ENCODE measurements at places on chromosomes 16 and 17.
A peak's percentile ranks its signal among the peaks of the same experiment; 100 is the strongest.

DNA sequence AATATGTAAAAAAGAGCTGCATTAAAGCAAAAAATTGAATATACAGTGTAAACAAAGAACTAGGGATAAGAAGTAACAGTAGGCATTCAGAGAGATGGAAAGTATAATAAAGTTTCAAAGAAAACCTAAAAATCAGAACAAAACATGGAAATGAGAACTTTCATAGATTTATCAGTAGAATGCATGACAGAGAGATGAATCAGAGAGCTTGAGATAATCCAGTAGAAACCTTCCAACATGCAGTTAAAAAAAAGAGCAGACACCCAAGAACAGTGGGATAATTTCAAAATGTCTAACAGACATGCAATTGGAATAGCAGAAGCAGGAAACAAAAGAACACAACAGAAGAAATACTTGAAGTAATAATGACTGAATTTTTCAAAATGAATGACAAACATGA is 1384.2 kb downstream of the CDH11 start:
- DNase-seq = no peak

GRCh38 chr17:47267354-47267828 is 13.8 kb downstream of the ITGB3 start:
- no peak for DNase-seq

DNA sequence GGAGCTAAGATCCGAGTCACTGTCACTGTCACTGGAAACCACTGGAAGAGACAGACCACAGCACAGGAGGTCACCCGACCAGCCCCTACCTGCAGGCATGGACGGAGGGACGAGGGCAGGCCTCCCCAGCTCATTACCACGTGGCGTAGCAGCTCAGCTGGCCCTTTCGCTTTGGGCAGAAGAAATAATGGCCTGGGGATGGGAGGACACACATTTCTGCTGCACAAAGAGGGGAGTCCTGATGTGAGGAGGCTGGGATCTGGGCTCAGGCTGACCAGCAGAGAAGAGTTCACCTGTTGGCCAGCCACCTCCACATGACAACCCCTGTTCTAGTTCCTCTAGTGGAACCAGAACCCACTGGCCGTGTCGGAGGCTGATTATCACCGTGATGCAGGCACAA is 38.2 kb upstream of the DOC2B start:
- DNase-seq = no peak

- no peak for DNase-seq
Observed at GRCh38 chr16:26665166-26665939, 401.4 kb upstream of the C16orf82 start.

- no peak for DNase-seq
Observed at GRCh38 chr17:21295036-21295952, 10.8 kb downstream of the MAP2K3 start.

DNA sequence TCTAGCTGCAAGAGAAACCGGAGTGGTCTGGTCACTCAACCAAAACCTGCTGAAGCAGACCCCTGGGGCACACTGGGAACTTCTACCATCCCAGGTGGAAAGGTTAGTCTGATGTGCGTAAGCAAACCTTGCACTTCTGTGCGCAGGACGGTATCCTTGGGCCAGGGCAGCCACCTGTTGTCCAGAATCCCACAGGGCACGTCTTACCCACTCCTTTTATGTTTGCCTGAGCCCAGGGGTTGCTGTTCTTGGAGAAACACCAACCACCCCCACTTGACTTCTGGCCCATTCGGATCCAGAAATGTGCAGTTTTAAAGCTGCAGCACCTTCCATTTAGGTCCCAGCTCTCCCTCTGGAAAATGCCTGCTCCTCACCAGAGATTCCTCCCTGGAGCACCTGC is 18.7 kb downstream of the TBC1D24 start:
- no peak for DNase-seq

DNA sequence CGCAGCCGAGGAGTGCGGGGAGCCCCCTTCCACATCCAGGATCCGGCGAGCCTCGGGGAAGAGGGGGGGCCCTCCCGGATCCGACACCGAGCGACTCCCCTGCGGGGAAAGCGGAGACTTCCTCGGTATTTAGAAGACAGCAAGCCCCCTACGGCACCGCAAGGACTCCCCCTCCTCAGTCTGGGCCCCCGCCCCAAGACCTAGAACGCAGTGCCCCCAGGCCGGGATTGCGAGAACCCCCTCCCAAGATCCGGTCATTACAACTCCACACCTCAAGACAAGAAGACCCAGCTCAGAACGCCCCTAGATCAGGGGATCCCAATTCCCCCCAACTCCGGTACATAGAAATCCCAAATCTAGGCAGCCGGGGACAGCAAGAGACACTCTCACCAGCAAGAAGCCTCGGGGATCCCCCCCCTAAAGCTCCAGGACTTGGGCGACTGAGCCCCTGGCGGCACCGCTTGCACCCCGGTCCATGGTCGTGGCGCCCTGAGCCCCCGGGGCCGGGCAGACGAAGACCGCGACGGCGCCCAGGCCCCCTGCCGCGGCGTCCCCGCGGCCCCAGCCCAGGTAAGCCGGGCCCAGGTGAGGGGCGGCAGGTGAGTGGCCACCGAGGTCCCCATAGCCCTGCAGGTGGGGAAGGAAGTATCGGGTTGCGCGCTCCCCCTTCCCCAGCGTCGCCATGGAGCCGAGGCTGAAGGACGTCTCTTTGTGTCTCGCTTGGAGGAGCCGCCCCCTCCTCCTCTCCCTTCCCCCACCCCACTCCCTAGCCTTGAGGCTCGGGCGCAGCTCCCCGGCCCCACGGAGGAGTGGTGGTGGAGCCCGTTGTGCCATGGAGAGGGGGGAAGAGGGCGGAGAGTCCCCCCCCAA is 641 bp downstream of the SBK1 start:
- DNase-seq = peak; percentile 74

GRCh38 chr16:57273359-57273758 is 11.1 kb downstream of the PLLP start:
- no peak for DNase-seq

GRCh38 chr16:58699151-58699550 is 14.6 kb upstream of the SLC38A7 start:
- no peak for DNase-seq

GRCh38 chr17:62805234-62805633 is 2.9 kb downstream of the MARCHF10 start:
- no peak for DNase-seq

- DNase-seq = no peak
Observed at GRCh38 chr17:76901542-76902197, 33.5 kb downstream of the MGAT5B start.

DNA sequence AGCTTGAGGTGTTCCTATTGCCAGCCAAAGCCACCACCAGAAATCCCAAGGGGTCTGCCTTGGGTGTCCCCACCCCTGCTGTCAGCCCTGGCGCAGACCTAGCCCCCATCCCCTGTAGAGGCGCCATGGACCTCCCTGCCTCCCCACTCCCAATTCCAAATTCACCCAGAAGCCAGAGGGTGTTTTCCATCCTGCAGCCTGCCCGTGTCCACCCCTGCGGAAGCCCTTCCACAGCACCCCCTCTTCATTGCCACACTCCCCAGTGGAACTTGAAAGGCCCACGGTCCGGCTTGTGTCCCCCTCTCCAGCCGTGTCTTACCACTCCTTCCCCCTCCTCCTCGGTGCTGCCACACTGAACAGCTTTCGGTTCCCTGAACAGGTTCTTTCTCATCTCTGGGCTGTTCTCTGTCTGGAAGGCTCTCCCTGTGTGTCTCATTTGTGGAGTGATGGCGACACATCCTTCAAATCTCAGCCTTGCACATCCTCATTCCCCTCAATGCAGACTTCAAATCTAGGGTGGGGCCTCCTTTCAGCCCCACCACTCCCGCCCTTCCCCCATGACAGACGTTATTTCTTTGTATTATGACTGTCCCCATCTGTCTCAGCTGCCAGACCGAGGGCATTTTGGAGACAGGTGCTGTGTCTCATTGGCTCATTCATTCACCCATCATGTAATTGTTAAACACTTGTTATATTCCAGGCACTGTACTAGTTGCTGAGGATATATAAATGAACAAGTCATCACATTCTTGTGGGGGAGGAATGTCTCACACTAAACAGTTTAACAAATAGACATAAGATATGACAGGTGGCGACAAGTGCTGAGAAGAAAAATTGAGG is 36.3 kb downstream of the ADGRG5 start:
- DNase-seq = no peak

DNA sequence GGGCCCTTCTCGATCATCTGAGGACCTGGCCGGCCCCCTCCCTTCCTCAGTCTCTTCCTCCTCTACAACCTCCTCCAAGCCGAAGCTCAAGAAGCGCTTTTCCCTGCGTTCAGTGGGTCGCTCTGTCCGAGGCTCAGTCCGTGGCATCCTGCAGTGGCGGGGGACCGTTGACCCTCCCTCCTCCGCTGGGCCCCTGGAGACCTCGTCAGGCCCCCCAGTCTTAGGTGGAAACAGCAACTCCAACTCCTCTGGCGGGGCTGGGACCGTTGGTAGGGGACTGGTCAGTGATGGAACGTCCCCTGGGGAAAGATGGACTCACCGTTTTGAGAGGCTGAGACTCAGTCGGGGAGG is 2.8 kb downstream of the SH2B1 start:
- DNase-seq = no peak

DNA sequence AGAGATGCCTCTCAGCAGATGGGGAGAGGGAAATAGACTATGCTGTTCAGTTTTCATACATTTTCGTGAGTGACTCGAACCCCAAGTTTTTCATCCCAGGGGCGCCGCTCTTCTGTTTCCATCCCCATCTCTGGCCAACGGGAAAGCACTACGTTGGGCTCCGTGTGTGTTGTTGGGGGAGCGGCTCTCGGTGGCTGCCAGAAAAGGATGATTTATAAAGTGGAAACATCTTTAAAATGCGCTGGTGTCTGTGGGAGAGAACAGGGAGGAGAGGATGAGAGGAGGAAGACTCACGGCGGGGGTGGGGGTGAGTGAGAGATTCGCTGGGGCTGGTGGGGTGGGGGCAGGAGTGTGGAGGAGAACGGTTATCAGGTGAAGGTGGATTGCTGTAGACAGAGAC is 5.8 kb downstream of the TBX4 start:
- no peak for DNase-seq

All from lung (tissue), 17 donors.